ENCODE measurements at places on chromosomes 4 and X. TPM values are rescaled to one million over a fixed set of nuclear protein-coding genes. Genes with fewer than 3 reads are reported as not detected.

The NBDY gene
- 385 TPM for polyA plus RNA-seq

The GEMIN8 gene
- polyA plus RNA-seq: 16.2 TPM

The GABRE gene
- not detected for polyA plus RNA-seq

The DAPP1 gene
- not detected for polyA plus RNA-seq

The XAGE1A gene
- not detected for polyA plus RNA-seq
